ENCODE measurements at places on chromosomes 7 and 10.

GRCh38 chr7:37076668-37077067, 352.4 kb upstream of the AOAH start:
- no peak for DNase-seq

- DNase-seq: no peak
Observed at GRCh38 chr10:59865101-59865500, 41.3 kb downstream of the CCDC6 start.

DNA sequence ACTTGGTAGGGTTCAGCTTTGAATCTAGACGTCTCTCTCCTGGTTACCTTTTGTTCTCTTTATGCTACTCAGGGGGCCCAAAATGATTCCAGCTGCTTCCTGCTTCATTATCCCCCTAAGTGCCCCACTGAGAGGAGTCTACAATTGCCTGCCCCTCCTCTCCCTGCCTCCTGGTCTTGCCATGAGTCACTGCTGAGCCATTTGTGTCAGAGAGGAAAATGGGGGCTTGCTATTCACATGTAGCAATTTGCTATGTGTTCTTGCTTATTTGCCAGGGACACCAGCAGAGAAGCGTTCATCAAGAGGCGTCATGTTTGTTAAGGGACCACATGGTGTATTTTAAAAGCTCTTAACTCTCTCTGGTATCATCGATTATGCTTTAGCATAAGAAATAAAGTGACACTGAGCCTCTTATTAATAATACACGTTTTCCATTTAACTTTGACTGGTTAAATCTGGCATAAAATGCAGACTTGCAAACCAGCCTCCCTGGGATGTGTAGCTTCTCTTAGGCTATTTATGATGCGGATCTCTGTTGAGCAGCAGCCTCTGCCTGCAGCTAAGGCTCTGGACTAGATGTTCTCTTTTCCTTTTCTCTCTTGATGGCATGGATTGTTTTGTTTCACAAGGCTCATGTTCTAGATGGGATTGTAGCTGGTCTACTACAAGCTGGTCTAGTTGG, 239.3 kb downstream of the AUTS2 start:
- no peak for DNase-seq

DNA sequence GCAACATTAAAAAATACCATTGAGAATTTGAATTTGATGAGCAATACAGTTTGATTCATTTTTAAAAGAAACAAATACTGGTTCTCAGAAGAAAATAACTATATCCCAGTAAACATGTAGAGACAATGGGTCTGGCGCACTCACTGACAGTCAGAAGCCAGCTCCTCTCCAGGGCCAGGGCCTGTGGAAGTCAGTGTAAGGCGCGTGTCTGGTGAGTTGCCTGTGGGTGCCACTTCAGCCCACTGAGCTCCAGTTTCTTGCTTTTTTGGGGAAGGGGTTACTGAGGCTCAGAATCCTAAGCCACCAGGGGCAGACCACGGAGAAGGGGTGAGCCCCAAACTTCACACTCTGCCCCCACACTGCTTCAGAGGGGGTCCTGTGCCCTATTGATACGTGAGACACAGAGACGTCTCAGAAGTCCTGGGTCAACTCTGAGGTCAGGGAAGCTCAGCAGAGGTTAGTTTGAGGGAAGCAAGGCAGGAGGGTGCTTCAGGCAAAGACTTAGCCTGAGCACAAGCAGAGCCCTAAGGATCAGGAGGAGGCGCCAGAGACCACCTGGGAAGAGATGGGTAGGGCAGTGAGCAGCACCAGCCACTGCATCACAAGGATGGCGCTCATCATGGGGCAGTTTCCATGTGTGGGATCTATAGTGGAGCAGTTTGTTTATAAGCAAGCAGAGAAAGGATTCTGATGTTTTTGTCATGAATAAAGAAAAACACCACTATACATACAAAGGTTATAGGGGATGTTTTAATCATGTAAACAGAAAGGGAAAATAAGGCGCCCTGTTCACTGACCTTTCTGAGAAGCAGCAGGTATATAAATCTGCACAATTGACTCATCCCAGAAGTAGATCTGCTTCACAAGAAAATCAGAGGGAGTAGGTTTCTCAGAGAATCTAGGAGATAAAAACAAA, 95.7 kb downstream of the PKD1L1 start:
- DNase-seq: no peak

- DNase-seq: no peak
Observed at GRCh38 chr10:13650961-13651360, 64.2 kb downstream of the PRPF18 start.

DNA sequence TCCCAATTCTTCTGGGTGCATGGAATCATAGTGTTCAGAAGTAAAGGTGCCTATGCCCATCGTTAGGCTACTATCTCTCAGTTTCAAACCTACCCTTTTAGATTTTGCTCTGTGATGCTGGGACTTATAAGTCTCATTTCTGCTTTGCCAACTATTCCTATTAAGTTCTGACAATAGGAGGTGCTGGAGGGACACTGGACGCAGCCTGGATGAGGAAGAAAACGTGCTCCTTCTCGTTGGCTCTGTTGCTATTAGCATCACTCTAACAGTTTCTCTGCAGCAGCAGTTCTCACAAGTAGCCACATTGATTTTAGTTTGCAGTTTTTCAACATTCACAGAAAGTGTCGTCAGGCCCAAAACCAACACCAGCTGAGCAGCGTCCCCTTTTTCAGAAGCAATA, 72.4 kb downstream of the ABCC2 start:
- DNase-seq: no peak

GRCh38 chr7:43758029-43758821, at the start of gene BLVRA:
Gene BLVRA, plus strand, starts transcription at chr7:43758680. Its CDS starts 12,479 bp downstream, at chr7:43771159.
- DNase-seq: peak; percentile 50

- no peak for DNase-seq
Observed at GRCh38 chr7:108261560-108262255, 131.5 kb upstream of the LAMB4 start.

DNA sequence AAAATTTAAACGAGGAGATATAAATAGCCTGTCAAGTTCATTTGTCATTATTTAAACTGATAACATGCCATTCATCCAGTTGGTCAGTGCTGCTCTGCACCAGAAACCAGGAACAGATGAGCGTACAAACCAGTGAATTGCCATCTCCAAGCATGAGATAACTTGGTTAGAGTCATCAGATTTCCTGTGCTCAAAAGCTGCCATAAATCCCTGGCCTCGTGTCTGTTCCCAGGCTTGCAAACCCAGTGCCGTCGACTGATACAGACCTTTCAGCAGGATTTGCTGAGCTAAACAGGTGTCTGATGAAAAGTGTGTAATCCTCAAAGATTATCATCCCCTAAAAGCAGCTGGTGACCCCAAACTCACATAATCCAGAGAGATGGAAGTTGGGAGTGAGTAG, 96.0 kb upstream of the SAMD8 start:
- DNase-seq: no peak

DNA sequence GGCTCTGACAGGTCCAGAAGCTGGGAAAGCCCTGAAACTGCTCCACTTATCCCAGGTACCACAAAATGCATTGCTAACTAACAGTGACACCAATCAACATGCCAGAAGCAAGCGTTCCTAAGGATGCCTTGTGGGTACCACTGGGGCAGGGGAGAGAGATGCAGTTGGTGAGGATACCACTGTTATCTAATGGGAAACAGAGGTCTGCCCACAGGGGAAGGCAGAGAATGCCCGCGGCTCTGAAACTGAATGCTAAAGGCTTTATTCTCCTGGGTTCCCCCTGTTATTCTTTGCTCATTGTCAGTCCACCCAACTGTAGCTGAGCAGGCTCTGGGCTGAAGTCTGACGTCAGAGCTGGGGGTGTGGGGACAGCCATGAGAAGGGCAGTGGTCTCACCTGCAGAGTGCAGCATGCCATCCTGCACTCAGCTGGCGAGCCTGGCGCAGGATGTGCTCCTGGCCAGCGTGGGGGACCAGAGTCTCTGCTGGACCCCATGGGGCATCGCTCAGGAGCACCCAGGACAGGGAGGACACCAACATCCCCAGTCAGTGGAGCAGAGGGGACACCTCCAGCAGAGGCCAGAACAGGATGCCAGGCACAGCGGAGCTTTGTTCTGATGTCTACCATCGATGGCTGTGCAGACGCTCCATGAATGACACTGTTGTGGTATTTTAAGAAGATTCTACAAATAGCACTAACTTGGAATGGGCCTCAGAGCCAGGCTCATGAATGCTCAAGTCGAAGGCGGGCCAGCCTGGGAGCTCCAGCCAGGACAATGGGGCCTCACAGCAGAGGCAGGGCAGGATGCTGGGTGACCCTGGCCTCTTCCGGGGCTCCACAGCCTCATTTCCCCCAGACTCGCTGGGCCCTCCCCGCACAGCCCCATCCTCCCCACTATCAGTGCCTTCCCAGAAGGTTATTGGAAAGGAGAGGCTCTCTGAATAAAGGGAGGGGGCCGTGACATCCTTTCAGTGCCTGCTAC, 95.8 kb downstream of the ARHGAP22 start:
- no peak for DNase-seq

- DNase-seq: no peak
Observed at GRCh38 chr7:138127996-138128395, 51.7 kb downstream of the AKR1D1 start.

GRCh38 chr7:108044345-108044744, 41.4 kb upstream of the LAMB1 start:
- DNase-seq: no peak

DNA sequence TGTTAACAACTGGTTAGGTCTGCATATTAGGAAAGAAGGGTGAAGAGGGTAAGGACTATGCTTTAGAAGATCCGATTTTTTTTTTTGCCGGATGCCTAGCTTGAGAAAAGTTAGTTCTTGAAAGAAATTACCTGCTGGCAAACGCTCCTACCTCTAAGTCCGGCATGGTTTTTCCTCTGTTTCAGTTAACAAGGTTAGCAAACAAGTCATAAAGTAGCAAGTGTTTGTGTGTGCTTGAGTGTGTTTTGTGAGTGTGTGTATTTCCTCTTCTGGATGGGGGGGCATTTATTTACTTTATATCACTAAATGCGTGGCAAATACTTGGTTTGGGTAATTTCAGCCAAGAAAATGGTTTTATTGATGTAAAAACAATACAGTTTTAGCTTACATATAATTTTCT, 195.6 kb downstream of the SUGCT start:
- DNase-seq: no peak

DNA sequence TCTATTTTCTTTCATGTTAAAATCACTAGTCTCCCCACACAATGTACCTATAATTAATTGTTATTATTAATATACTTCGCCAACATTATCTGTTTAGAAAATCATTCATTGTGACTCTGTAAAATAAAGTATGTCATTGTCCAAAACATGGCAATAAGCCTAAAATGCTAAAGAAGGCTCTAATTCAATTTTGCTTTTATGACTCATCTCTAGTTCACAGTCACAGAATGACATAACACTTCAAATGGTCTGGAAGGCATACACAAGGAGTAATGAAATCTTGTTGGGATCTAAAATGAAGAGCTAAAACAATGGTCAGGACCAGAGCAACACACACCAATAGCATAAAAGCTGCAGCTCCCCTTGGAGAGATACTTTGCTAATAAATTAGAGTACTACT, 505.8 kb downstream of the GPAM start:
- no peak for DNase-seq

DNA sequence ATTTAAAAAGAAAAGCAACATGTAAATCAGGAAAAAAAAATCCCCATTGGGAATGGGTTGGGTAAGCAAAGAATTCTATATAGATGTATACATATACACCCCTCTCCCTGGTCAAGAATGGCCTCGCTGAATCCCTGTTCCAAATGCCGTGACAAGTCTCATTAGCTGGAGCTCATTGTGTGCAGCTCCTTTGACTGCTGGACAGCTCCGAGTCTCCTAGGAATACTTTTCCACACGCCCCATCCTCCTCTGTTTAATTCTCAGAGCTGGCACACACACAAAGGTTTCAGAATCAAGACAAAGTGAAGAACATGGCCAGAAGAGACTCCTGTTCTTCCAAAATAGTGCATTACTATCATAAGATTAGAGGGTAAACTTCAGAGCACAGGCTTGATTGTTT, 130.9 kb upstream of the MKLN1 start:
- DNase-seq: no peak
